ENCODE measurements at places on chromosomes 3 and 15. TPM values are rescaled to one million over a fixed set of nuclear protein-coding genes. Genes with fewer than 3 reads are reported as not detected.

GRCh38 chr3:141793476-141794260 lies 30.5 kb downstream of the GRK7 start:
- no peak overlapping the region for H3K4me3 ChIP-seq
- H3K36me3 ChIP-seq, result no peaks in the 10 kb centered on the region
- DNase-seq, result no peak
- peaks cover 8% of the 10 kb centered on the region for H3K4me1 ChIP-seq
- no peak overlapping the region for H3K27ac ChIP-seq

DNA sequence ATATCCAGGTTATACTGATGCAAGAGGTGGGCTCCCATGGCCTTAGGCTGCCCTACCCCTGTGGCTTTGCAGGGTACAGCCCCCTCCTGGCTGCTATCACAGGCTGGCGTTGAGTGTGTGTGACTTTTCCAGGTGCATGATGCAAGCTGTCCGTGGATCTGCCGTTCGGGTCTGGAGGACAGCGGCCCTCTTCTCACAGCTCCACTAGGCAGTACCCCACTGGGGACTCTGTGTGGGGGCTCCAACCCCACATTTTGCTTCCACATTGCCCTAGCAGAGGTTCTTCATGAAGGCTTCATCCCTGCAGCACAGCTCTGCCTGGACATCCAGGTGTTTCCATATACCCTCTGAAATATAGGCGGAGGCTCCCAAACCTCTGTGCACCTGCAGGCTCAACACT lies 339.6 kb upstream of the ARL6 start:
- H3K27me3 ChIP-seq, result no peaks in the 10 kb centered on the region
- H3K27ac ChIP-seq, result no peak overlapping the region
- H3K4me3 ChIP-seq, result no peak overlapping the region
- H3K36me3 ChIP-seq, result no peaks in the 10 kb centered on the region
- DNase-seq, result no peak
- no peaks in the 10 kb centered on the region for H3K4me1 ChIP-seq

DNA sequence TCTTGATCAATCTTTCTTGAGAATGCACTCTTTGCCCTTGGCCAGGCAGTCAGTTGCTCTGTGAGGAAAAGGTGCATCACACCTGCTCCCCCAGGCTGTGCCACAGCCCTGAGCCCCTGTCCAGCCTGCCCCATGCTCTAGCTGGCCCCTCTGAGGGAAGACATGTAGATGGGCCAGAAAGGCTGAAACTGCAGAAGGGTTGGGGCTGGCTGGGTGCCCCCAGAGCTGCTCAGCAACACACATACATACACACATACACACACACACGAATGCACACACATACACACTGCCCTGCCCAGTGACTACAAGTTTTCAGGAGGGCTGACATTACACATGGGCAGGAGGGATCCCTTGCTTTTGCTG lies 16.4 kb downstream of the TBC1D21 start:
- no peaks in the 10 kb centered on the region for H3K36me3 ChIP-seq
- no peak overlapping the region for H3K4me3 ChIP-seq
- no peak overlapping the region for H3K27ac ChIP-seq
- no peaks in the 10 kb centered on the region for H3K27me3 ChIP-seq
- H3K4me1 ChIP-seq, result no peaks in the 10 kb centered on the region
- DNase-seq, result no peak

DNA sequence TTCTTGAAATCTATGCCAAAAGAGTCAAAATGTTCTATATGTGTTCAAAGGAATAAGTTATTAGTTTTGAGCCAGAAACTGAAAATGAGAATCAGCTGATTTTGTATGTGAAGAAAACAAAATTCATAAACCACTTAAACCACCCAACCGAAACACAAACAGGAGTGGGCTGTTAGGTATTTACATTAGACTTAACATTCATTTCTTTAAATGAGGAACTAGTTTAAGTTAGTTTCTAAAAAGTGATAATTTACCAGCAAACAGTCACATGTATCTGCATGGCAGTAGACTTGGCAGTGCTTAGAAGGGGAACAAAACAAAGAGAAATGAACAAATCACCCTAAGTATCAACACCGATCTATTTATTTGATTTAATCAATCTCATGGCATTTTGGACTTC lies 128.0 kb downstream of the GMNC start:
- H3K27ac ChIP-seq, result no peak overlapping the region
- no peaks in the 10 kb centered on the region for H3K27me3 ChIP-seq
- no peak for DNase-seq
- no peaks in the 10 kb centered on the region for H3K36me3 ChIP-seq
- H3K4me3 ChIP-seq, result no peak overlapping the region

DNA sequence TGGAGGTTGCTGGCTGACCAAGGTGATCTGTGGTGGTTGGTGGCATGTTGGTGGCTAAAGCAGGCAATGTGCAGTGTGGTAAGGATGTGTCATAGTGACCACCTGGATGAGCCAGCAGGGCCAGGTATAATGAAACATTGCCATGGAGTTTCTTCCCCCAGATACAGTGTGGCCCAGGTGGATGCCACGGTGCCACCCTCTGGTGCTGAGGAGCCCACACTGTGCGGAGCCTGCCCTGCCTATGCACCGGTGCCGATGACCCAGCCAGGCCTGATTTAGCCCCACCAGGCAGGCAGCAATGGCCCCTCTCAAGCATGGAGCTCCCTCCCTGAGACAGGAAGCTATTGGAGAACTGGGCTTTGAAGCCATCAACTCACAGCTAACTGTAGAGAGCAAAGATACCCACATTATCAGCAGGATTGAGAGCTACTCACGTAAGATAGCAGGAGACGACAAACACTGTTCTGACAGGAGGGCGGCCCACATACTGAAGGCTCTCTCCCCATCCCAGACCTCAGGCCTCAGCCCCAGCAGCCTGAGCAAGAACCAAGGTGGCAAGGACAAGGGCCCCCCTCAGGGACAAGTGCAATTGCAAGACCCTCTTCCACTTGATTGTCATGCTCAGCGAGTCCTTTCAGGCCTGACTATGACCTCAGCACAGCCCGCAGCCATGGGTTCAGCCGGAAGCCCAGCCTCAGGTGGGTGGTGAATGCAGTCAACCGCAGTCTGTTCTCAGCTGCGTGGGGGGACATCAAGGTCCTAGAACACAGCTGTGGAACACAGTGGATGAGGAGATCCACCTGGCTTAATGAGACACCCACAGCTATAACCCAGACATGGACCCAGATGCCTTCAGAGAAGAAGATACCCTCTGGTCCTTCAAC lies 82.8 kb upstream of the CDV3 start:
- no peak overlapping the region for H3K4me3 ChIP-seq
- no peak overlapping the region for H3K27ac ChIP-seq
- H3K4me1 ChIP-seq, result no peaks in the 10 kb centered on the region
- DNase-seq, result no peak

DNA sequence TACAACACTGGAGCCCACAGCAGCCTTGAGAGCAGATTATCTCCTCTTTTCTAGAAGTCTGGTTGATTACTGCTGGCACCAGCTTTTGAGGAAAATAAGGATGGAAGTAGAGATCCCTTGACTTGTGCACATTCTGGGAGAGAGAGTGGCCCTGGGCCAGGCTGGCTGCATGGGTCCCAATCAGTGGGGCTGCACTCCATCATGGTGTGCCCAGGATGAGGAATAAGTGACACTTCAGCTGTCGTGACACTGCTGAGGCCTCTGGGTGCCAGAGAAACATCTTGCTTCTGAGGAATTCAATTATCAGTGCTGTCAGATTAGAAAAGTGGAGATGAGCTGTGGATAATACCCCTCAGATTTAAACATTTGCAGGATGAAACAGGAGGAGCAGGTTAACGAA lies 9.1 kb downstream of the RAMAC start:
- peaks cover 4% of the 10 kb centered on the region for H3K4me1 ChIP-seq
- no peak for DNase-seq
- H3K27ac ChIP-seq, result no peak overlapping the region
- no peak overlapping the region for H3K4me3 ChIP-seq
- H3K27me3 ChIP-seq, result no peaks in the 10 kb centered on the region

DNA sequence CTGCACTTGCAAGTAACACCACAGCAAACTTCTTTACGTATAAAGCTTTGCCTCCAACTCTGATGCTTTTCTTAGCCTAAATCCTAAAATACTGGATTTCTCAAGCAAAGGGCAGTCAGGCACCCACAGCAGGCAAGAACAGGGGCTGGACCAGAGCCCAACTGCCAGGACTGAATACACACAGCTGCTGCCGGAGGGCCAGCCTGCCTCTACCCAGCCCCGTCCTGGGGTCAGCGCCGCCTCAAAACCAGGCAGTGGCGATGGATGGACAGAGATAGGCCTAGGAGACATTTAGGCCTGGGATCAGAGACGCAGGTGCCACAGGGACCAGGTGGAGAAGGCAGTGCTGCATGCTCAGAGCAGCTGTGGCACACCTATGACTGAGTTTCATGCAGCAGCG lies 47.6 kb upstream of the SEC61A1 start:
- H3K27me3 ChIP-seq, result no peaks in the 10 kb centered on the region
- no peaks in the 10 kb centered on the region for H3K36me3 ChIP-seq
- DNase-seq, result no peak
- no peak overlapping the region for H3K4me3 ChIP-seq
- H3K4me1 ChIP-seq, result peaks cover 19% of the 10 kb centered on the region
- H3K27ac ChIP-seq, result no peak overlapping the region

GRCh38 chr3:51955893-51956770 lies 951 bp downstream of the GPR62 start:
- peaks cover 11% of the 10 kb centered on the region for H3K4me1 ChIP-seq
- peak overlapping the region; percentile 20 for H3K27ac ChIP-seq
- no peaks in the 10 kb centered on the region for H3K36me3 ChIP-seq

Gene PDE12
- 13.1 TPM for total RNA-seq

- H3K4me1 ChIP-seq, result peaks cover 15% of the 10 kb centered on the region
- peaks cover 4% of the 10 kb centered on the region for H3K36me3 ChIP-seq
- H3K27ac ChIP-seq, result no peak overlapping the region
- DNase-seq, result no peak
- H3K4me3 ChIP-seq, result no peak overlapping the region
These were observed 87.1 kb upstream of the MYZAP start for GRCh38 chr15:57504599-57504940.

GRCh38 chr3:64977308-64978100 lies 289.7 kb upstream of the ADAMTS9 start:
- no peak overlapping the region for H3K4me3 ChIP-seq
- no peak for DNase-seq
- H3K27me3 ChIP-seq, result no peaks in the 10 kb centered on the region
- H3K4me1 ChIP-seq, result no peaks in the 10 kb centered on the region
- H3K36me3 ChIP-seq, result no peaks in the 10 kb centered on the region

DNA sequence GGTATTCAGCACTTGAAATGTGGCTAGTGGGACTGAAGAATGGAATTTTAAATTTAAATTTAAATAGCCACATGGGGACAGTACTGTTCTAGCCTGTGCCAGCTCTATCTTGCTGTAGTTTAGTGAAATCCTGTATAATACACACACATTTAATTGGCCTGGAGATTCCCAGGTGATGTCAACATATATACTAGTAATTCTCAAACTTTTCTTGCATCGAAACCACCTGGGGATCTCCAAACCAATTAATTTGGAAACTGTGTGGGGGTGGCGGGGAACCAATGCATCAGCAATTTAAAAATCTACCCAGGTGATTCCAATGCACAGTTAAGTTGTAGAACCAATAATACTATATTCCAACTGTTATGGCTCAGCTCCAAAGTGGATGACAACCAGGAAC lies 228.9 kb upstream of the MRPL3 start:
- DNase-seq, result no peak
- H3K27ac ChIP-seq, result no peak overlapping the region
- H3K4me3 ChIP-seq, result no peak overlapping the region
- no peaks in the 10 kb centered on the region for H3K27me3 ChIP-seq
- H3K4me1 ChIP-seq, result no peaks in the 10 kb centered on the region

Gene SCAMP5
- total RNA-seq, result 0.50 TPM

DNA sequence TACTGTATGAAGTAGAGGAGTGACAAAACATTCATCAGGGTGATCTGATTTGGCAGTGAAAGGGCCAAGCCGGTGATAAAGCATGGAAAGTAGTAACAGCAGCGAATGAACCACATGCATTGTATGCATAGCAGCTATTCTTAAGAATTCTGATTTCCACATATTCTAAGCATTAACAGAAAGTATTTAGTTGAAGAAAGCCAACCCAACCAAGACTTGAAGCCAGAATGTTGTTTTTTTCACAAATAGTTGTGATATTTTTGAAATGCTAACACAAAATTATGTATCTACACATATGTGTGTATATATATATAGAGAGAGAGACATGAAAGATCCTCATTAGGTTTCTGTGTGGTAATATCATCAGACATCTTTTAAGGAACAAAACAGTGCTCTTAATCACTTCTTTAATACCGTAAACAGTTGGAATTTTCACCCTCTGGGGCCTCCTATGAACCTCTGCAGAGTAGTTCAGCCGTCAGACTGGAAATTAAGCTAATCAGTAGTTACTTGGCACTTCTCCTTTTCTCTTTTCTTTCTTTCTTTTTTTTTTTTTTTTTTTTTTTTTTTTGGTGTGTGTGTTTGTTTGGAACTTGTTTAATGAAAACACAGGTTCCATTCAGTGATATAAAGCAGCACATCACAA lies 139.6 kb downstream of the CMSS1 start:
- peaks cover 22% of the 10 kb centered on the region for H3K4me1 ChIP-seq

DNA sequence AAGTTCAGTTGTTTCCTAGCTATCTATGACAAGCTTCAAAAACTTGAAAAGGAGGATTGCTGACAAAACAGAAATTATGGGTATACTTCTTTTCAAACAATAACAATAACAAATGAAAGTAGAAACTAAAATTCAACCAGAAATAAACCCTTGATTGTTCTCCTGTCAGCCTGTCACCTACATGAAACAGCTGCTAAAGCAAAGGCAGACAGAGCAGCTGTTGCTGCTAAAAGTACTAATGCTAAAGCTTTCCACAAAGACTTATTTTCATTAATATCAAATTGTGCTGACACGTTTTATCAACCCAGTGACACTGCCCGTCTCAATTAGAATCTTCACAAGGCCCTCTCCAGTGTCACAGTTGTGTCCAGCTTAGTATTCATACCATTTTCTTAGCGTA lies 533.2 kb upstream of the GBE1 start:
- no peak overlapping the region for H3K27ac ChIP-seq
- DNase-seq, result no peak
- H3K4me1 ChIP-seq, result no peaks in the 10 kb centered on the region
- no peaks in the 10 kb centered on the region for H3K27me3 ChIP-seq
- H3K36me3 ChIP-seq, result no peaks in the 10 kb centered on the region
- H3K4me3 ChIP-seq, result no peak overlapping the region

- H3K27ac ChIP-seq, result no peak overlapping the region
- DNase-seq, result no peak
- no peaks in the 10 kb centered on the region for H3K4me1 ChIP-seq
- H3K4me3 ChIP-seq, result no peak overlapping the region
- H3K27me3 ChIP-seq, result no peaks in the 10 kb centered on the region
These were observed 1037.5 kb downstream of the TBL1XR1 start for GRCh38 chr3:176159796-176160195.

- H3K4me3 ChIP-seq, result no peak overlapping the region
- no peaks in the 10 kb centered on the region for H3K27me3 ChIP-seq
- no peaks in the 10 kb centered on the region for H3K36me3 ChIP-seq
- no peak overlapping the region for H3K27ac ChIP-seq
- DNase-seq, result no peak
These were observed 337.6 kb downstream of the EFHB start for GRCh38 chr3:19596408-19596807.

Gene TBC1D21
- not detected for total RNA-seq

DNA sequence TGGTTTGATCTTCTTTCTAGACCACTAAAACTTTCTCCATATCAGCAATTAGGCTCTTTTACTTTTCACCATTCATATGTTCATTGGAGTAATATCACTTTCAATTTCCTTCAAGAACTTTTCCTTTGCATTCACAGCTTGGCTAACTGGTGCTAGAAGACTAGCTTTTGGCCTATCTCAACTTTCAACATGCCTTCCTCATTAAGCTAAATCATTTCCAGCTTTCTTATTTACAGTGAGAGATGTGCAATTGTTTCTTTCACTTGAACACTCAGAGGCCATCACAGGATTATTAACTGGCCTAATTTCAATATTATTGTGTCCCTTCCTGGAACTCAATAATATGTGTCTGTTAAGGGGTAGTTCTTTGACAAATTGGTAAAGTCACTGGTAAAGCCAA lies 42.8 kb upstream of the PLOD2 start:
- no peaks in the 10 kb centered on the region for H3K27me3 ChIP-seq
- H3K27ac ChIP-seq, result no peak overlapping the region
- no peaks in the 10 kb centered on the region for H3K4me1 ChIP-seq
- no peak for DNase-seq

All from liver (tissue), 10 donors.